Thoracic aorta (tissue), 2 donors: ENCODE measurements at places on chromosomes 1 and 21.

DNA sequence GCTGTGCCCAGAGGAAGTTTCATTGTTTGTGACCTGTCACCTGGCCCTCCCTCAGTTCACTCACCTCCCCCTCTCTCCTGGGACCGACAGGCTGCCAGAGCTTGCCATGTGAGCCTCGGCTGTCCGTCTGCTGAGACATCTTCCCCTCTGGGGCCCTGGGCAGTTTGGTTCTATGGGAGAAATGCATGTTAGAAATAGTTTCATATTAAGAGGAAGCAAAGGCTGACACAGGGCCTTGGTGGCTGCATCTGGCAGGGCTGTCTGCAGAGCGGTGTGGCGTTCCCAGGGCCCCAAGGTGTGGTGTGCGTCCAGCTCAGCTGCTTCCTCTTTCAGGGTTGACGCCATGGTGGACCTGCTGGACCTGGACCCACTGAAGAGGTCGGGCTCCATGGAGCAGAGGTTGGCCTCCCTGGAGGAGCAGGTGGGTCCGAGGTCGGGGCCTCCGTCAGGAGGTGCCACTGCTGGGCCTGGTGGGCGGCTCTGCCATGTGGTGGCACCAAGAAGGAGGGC lies 31.9 kb upstream of the LRRC3 start:
- DNase-seq = no peak

DNA sequence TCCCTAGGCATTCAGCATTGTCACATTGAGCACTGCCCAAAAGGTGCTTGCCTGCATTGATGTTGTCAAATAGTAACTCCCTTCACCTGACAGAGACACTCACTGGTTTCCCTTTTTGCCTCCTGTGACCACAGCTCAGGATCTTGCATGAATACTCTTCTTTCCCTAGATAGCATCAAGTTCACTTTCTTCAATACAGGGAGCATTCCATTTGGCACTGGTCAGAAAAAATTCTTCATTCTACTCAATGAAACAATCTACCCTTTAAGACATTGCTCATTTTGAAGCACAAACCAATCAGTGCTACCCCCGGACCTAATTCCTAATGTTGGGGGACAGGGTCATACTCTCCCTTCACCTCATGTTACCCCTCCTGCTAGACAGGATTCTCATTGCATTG lies 319.0 kb upstream of the SNX7 start:
- DNase-seq = no peak

- DNase-seq = no peak
These were observed 1.2 kb downstream of the LRP8 start for GRCh38 chr1:53326598-53327181.

GRCh38 chr1:173253046-173253445 lies 45.9 kb upstream of the TNFSF4 start:
- DNase-seq = no peak

- no peak for DNase-seq
These were observed 38.8 kb downstream of the ERG start for GRCh38 chr21:38459490-38459889.

DNA sequence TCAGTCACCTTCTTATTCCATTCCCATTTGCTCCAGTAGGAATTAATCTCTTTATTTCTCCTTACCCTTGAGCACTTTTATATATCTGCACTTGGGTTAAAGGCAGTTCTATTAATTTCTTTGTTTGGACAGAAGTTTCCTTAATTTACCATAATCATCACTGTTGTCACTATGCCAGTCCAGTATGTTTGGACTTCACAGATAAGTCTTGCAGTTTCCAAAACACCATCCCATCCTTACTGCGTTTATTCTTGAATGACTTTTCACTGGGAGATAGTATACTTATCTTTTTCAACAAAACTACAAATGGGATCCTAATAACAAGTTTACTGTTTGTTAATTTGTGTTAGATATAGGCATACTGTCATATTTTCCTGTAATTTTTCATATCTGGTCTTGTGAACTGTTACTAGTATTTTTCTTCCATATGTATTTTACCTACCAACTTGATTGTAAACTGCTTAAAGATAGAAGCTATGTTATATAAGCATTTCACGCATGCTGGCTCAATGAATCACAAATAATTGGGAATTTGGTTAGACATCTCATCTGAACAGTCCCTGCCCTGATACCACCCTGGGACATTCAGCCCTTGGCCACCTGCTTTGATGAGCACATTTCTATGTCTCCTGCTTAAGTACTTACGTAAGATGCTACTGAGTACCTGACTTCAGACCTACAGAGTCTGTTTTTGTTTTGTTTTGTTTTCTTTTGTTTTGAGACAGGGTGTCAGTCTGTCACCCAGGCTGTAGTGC lies 78.2 kb downstream of the OLFML2B start:
- no peak for DNase-seq

- no peak for DNase-seq
These were observed 98.6 kb upstream of the LPGAT1 start for GRCh38 chr1:211928993-211929637.

DNA sequence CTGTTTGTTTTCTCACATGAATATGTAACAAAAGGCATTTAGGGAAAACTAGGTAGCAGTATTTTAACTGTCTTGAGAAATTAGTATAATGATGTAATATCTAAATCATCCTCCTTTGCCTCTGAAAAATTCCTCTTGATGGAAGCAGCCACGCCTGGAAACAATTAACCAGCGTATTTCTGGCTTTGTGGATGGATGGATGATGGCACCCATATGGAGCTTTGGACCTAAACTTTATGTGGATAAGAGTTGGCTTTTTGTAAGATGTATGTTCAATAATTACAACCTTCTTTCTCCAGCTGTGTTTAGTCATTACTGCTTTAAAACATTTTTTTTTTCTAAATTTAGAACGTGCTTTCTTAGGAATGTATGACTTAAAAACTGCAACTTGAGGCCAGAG lies 12.7 kb downstream of the CDCA8 start:
- no peak for DNase-seq
